ENCODE measurements at places on chromosomes 3 and 15.
A peak's percentile ranks its signal among the peaks of the same experiment; 100 is the strongest.

DNA sequence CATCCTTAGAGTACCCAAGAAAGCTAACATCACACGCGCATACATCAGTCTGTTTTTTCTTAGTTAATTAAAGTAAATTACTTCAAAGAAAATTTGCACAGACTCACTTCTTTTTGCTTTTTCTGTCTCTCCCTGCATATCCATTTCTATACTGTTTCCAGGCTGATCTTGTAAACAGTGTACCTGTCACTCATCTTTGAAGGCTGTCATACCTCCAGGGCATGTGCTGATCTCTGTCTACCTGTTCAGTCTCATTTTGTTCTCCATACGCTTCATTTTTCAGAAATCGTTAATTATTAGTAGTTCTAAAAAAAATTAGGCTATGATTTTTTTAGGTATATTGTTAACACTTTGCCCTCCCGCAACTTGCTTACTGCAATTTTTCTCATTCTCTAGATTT lies 313.9 kb upstream of the ROBO2 start:
- no peak for DNase-seq

GRCh38 chr3:55518451-55518850 lies 31.3 kb upstream of the WNT5A start:
- DNase-seq: no peak

GRCh38 chr15:60660290-60661051 lies 181.5 kb upstream of the ICE2 start:
- no peak for DNase-seq

DNA sequence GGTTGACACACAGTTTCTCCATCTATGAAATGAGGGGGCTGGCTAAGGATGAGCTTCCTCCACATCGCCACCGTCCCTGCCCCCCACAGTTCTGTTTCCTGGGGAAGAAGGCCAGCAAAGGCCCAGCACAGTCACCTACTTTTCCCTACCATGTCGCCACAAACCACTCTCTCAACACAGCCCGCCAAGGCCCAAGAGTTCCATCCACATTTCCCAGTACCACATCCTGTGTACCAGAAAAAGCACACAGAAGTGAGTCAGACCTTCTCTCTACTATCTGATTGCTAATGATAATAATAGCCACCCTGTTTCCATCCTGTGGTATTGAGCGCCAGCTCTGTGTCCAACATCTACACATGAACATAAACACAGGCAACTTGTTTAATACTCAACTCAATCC lies 30.3 kb upstream of the C15orf39 start:
- DNase-seq: no peak

- no peak for DNase-seq
These were observed 238.4 kb upstream of the UMPS start for GRCh38 chr3:124491875-124492274.

DNA sequence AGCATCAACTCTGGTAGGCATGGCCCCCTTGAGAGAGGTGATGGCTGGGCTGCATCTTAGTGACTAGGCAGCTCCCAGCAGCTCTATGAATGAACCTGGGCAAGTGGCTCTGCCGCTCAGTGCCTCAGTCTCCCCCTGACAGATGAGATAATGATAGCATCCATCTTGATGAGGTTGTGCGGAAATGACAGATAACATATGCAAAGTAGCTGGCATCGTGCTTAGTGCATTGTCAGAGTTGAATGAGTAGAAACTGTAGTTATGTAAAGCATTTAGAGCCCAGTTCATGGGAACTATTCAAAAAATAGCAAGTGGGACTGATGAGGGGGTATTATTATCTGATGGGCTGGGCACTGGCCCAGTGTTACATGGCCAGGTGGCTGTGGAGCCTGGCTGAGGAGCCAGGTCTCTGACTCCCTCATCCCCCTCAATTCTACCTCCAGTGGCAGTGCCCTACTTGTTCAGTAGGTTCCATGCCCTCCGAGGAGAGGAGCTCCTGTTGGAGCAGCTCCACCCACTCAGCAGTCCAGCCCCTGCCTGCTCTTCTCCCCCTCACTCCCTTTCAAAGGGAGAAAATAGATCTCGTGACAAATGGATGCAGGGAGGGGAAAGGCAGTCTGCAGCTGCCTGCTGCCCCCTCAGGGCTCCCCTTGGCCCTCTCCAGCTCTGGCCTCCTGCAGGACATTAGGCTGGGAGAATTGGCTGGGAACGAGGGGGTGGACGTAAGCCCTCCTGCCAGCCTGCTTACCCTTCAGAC lies 6.6 kb downstream of the PRKCD start:
- DNase-seq: no peak

- DNase-seq: no peak
These were observed 170.8 kb downstream of the MOBP start for GRCh38 chr3:39638301-39638700.

DNA sequence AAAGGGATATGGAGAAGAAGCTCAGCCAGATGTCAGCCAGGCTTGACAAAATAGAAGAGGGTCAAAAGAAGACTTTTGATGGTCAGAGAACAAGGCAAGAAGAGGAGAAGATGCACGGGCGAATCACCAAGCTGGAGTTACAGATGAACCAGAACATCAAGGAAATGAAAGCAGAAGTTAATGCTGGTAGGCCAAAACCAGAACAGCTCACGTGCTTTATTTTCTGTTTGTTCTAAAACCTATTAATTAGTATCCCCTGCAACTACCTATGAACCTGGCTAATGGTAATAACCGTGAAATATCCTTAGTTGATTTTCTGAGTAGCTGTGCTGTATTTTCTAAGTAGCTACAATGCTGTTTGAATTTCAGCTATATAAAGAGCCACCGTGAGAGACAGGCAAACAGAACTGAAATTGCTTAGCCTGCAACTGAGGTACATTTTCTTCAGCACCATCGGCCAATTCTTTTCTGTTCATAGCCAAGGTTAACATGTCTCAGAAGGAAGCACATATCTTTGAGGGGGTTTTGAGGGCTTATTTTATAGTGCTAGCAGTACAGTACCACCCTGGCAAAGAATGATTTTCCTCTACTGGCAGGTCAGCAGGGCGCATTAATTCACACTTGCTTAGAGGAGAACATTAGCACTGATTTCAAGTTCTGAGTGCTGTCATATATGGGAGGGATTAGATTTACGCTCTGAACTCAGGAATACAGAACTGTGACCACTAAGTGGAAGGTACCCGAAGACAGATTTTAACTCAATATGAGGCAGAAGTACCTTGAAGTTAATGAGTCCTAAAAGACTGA lies 78.9 kb downstream of the FAM81A start:
- DNase-seq: no peak

- DNase-seq: peak; percentile 6
These were observed 54.3 kb downstream of the BDH1 start for GRCh38 chr3:197501496-197501878.

DNA sequence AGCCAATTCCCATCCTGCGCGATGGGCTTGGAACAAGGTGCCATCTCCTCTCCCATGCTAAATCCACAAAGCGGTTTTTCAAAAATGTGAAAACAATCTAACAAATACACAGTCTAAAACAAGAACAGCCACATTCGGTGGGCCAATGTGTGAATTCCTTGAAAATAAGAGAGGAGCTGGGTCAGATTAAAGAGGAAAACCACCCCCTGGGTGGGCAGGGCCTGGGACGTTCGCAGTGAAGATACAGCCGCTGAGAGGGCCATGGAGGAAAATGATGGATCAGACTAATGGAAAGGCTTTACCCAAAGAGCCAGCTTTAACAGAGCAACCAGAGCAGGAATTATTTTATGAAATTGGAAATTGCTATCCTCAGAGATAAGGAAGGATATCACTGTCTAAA lies 27.4 kb downstream of the PRR20G start:
- no peak for DNase-seq

GRCh38 chr3:80227216-80227615 lies 459.4 kb upstream of the ROBO1 start:
- DNase-seq: no peak

GRCh38 chr15:25969886-25970285 lies 106.8 kb upstream of the ATP10A start:
- DNase-seq: no peak

GRCh38 chr3:177197041-177197726 lies at the start of gene TBL1XR1:
TBL1XR1 (minus strand) TSS chr3:177197482; CDS start chr3:177064977, 132,505 bp downstream.
- peak; percentile 93 for DNase-seq

DNA sequence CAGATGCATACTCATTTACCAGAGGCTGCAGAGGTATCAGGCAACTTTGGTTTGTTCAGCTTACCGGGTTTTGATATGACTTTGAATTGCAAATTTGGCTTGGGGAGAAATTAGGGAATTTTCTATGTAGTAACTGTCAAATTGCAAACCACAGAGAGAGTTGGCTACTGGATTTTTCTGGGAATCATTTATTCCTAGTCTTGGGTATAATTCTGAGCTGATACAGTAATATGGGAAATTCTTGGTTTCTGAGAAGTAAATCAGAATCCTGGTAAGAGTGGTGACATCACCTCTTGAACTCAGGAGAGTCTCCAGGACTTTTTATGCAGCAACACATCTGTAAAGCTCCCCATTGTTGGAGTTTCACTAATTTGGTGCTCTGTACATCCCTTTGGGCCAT lies 39.0 kb downstream of the GAP43 start:
- DNase-seq: no peak

GRCh38 chr3:33061782-33062181 lies 35.2 kb downstream of the GLB1 start:
- DNase-seq: no peak

DNA sequence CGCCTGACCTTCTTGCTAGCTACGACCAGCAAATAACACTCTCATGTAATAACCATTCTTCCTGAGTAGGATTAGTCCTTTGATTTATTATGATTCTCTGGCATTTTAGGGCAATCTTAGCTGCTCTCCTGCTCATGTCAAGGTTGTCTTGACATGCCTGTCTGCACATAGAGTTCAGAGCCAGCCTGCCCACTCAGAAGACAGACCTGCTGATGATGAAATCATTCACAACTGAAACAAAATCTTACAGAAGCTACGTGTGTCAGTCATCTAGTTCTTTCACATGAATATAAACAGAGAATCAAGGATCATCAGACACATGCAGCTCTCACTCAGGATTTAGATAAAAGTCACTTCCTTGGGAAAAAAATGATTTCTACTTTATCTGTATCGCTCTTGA lies 173.6 kb upstream of the LYSMD4 start:
- no peak for DNase-seq

DNA sequence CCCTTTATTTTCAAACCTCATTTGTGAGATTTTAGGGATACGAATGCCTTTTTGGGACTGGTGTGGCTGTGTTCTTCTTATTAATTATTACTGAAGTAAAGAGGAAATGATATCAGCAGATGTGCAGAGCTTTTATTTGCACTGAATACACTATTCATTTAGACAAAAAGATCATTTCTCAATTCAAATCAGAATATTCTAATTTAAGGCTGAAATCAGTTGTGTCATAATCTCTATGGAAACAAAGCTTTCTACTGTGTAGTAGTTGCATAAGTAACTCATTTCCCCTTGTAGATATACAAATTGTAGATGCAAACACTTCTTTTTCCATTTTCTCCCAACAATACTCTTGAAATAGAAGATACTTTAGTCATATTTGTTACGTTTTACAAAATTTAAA lies 56.0 kb downstream of the PDE8A start:
- no peak for DNase-seq

- no peak for DNase-seq
These were observed 20.4 kb upstream of the CELF6 start for GRCh38 chr15:72340366-72340765.

DNA sequence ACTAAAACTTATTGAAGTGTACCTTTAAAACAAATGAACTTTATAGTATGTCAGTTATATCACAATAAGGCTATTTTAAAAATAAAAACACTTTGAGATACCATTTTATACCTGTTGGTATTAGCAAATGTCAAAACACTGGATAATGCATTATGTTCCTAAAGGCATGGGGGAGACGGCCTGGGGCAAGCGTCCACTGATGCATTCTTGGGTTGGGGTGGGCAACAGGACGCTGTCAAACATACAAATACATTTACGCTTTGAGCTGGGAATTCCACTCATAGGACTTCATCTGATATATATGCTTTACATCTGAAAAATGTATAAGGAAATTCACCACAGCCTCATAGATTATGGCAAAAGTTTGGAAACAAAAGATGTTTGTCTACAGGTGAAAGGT lies 7.6 kb upstream of the GATA2 start:
- DNase-seq: no peak

DNA sequence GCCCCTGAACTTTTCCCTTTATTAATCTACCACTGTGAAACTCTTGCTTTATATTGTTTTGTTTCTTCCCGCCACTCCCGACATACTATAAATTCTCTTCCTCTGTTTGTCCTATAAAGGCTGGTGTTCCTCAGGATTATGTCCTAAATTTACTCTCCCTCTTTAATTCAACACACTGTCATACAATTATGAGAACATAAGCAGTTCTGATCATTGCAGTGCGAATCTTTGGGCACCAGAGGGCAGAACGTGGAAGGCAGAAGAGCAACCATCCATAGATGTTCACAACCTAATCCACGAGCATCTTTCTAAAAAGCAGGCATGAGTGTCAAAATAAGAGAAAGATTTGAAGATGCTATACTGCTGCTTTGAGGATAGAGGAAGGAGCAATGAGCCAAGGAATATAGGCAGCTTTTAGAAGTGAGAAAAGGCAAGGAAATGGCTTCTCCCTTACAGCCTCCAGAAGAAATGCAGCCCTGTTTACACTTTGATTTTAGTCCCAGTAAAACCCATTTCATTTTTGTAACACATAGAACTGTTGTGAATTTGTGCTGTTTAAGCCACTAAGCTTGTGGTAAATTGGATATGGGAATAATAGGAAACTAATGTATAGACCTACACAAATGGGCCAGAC lies 179.4 kb downstream of the GBE1 start:
- peak; percentile 3 for DNase-seq
